ENCODE measurements at places on chromosomes 4 and X.

- DNase-seq, result no peak
Observed at GRCh38 chrX:109830704-109831206, 97.7 kb upstream of the ACSL4 start.

- DNase-seq, result no peak
Observed at GRCh38 chr4:140109737-140110136, 44.2 kb downstream of the MAML3 start.

DNA sequence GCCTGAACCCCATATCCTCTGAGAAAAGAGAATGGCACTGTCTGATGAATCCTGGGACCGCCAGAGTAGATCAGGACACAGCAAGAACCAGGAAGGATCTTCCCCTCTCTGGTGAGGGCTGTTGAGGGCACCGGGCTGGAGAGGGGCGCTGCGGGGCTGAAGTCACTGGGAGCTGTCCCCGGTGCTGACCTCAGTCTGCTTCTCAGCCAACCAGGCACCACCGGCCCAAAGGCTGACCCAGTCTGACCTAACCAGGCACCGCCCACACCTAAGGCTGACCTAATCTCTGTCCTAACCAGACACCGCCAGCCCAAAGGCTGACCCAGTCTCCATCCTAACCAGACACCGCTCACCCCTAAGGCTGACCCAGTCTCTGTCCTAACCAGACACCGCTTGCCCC, 82.8 kb downstream of the CPZ start:
- DNase-seq, result peak; percentile 21

DNA sequence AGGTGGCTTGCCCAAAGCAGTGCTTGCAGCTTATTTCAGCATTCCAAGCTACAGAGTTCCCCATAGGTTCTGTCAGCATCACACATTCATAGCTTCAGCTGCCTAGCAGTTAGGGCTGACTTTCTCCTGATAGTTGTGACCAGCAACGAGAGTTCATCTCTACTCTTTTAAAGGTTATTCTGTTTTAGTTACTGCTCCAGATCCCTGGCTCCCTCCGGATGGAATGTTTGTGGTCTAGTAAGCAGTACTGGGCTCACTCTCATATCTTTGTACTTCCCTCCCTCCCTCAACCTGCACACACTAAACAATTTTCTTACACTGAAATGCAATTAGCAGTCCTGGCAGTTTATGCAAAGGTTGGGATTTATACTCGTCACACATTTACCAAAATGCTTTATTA, 43.9 kb downstream of the PTTG2 start:
- no peak for DNase-seq

DNA sequence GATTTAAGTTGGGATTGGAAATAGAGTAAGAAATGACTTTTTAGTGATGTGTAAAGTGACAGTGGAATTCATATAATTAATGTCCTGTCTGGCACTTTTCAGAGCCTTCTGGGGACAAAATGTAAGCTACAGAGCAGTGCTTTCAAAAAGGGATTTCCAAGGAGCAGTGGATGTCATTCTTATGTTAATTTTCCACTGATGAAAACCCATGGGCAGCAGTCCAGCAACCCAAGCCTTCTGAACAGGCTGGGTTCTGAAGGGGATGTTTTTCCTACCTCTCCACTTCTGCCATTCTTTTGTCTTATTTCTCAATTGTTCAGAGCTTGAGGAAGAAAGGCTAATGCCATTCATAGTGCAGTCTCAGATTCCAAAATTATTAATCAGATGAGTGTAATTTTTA, 717.6 kb upstream of the HS3ST1 start:
- no peak for DNase-seq

- peak; percentile 54 for DNase-seq
Observed at GRCh38 chrX:58025979-58026378, 115.7 kb upstream of the ZXDA start.

DNA sequence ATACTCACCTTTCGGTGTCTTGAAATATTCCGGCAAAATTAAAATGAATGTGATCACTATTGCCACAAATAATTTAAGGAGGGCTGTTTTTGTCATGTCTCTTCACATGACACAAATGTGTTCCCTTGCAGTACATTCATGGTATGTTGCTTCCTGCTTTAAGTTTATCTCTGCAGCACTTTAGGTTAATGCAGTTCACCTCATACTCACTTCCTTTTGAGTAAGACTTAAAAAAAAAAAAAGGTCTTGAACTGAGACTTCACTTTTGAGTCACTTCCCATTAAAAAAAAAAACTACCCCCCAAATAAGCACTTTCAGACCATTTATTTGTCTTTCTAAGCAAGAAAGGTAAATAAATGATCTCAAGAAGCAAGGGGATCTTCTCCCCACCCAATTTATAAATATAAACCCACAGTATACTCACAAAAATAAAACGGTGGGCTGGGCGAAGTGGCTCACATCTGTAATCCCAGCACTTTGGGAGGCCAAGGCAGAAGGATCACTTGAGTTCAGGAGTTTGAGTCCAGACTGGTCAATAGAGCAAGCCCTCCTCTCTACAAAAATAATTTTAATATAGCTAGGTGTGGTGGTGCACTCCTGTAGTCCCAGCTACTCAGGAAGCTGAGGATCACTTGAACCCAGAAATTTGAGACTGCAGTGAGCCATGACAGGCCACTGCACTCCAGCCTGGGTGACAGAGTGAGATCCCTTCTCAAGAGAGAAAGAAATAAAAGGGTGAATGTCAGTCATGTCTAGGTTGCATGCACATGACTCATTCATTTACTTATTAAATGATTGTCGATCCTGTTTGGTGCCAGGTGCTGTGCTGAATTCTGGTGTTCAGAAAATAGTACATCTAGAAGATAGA, at the start of gene TMEM156:
TMEM156 (minus strand) TSS at position 192 of the 868 bp plus-strand sequence; CDS start at position 96, 96 bp downstream.
- DNase-seq, result no peak

DNA sequence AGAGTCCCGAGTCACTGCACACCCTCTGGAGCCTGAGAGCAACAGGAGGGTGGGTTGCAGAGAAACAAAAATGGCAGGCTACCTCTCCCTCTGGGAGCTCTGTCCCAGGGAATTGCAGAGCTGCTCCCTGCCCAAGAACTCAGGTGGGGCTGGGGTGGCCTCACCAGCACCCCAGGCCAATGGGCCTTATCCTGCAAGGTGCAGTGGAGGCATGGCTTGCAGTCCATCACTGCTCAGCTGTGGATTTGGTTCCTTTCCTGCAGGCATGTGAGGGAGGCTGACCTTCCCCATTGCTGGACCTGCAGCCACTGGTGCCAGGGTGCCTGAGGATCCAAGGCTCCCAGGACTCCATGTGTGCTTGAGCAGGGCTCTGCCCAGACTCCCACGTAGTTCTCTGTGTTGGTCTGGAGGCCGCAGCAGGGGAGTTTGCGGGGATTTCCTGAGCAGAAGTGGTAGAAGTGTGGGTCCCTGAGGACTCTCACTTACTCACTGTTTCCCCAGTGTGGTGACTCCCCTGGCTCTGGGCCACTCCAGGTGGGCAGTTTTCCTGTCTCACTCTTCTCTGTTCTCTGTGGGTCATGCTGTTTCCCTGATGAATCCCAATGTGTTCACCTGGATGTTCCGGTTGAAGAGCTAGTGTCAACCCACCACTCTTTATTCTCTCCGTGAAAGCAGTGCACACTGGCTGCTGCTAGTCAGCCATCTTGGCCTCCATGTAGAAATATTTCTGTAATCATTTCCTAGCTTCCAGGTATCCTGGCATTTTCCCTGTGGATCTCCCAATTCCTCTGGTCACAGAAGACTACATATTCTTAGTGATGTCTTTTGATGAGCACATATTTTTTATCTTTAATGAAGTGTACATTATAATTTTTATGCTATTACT, 82.3 kb downstream of the ARHGAP24 start:
- no peak for DNase-seq

- DNase-seq, result no peak
Observed at GRCh38 chrX:138897621-138898492, 186.3 kb upstream of the FGF13 start.

GRCh38 chr4:181168011-181168805, 1075.0 kb upstream of the TENM3 start:
- no peak for DNase-seq

DNA sequence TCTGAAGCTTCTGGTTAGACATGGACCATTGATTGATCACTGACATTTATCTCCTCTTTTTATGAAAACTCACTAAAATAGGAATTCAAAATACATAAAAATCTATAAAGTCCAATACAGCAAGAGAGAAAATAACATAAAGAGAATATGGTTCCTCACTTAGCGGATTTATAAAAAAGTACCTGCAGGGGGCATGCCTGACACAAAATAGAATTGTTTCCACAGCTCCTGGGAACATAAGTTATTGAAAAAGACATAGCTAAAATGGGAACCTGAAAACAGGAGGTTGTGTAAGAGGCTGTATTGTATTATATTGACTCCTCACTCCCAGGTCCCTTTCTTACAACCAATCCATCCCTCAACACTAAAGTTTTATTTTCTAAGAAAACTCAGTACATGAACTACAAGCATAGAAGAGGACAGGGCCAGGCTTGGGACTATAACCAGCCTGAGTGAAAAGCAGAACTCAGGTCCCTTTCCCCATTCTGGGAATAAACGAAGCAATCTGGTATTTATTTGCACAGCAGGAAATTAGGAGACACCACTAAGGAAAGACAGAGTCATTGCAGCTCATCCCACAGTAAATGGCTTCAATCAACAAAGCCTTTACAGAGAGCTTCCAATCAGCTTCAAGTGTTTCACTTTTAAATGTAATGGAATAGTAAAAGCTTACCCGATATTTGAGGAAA, 121.1 kb upstream of the NDST4 start:
- DNase-seq, result peak; percentile 66

DNA sequence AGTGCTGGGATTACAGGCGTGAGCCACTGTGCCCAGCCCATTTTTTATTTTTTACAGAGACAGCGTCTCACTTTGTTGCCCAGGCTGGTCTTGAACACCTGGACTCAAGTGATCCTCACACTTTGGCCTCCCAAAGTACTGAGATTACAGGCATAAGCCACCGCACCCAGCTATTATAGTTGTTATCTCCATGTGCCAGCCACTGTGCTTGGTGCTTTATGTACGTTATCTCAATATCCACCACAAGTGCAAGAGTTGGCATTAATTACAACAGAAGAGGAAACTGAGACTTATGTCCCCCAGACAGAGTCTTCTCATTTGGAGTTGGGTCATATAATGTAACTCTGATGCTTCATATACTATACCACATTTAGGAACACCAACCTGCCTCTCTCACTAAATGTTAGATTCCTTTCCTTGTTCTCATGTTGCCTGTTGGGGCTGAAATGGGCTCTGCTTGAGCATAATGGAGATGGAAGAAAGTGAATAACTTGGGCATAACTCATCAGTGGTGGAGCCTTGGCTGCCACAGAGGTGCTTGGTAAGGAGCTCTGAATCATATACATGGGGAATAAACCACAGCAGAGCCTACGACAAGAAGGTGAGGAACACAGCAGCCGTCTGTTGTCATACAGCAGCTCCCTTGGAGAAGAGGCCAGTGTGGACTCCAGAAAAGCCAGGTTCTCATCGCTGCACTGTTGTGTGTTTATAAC, 84.3 kb downstream of the SPRY1 start:
- DNase-seq, result no peak

- no peak for DNase-seq
Observed at GRCh38 chr4:123786920-123787319, 390.3 kb downstream of the SPRY1 start.
